NCI-H510A (cell line): ENCODE measurements at places on chromosomes 13 and 19.
A peak's percentile ranks its signal among the peaks of the same experiment; 100 is the strongest.

DNA sequence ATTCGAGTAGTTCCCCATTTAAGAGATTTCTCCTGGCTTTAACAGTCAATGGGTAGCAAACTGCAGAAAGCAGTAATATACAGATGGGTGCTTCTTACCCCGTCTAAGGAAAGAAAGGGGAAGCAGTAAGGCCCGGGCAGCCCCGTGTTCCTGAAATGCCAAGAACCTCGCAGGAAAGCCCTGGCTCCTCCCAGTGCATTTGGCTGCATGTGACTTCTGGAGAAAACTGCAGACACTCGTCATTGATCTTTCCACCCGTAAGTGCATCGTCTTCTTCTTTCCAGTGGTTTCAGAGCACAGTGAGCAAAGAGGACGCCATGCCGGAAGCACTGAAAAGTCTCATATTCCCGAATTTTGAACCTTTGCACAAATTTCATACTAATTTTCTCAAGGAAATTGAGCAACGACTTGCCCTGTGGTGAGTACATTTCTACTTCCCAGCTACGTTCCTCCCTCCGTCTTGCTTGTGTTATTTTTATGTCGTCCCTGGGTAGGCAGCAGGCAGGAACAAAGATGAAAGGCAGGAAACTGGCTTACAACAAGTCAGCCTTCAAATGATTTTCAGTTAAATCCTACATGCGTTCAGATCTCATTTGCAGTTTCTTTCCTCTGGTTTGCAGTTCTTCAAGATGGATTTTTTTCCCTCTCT is 165.2 kb downstream of the STK24 start:
- no peak for DNase-seq

GRCh38 chr19:57096685-57097361 is 23.0 kb upstream of the USP29 start:
- DNase-seq = no peak

GRCh38 chr13:113155982-113156655 is 2.3 kb upstream of the PROZ start:
- no peak for DNase-seq

DNA sequence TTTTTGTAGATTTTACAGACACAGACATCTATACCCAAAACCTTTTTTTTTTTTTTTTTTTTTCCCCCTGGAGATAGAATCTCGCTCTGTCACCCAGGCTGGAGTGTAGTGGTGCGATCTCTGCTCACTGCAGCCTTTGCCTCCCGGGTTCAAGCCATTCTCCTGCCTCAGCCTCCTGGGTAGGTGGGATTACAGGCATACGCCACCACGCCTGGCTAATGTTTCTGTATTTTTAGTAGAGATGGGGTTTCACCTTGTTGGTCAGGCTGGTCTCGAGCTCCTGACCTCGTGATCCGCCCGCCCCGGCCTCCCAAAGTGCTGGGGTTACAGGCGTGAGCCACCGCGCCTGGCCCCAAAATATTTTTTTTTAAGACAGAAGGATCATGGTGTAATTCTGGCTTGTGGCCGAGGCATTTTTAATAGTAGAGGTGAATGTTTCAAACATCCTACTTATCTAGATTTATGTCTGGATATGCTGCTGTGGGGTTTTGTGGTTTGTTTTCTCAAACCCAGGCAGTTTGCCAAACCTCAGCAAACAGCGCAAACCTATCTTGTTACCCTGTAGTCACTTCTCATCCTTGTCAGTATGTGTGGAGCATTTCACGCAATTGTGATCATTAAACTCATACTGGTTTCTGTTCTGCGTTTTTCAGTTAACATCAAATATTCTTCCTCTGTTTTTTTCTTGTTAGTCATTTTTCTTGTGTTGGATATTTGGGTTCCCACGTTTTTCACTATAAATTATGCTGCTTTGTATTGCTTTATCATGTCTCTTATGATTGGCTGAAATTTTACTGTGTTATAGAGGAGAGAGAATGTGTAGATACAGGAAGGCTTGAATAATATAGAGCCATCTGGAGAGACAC is 36.2 kb upstream of the GARRE1 start:
- peak; percentile 66 for DNase-seq

- no peak for DNase-seq
Observed at GRCh38 chr13:58806401-58806800, 1174.9 kb downstream of the PCDH17 start.

GRCh38 chr13:32472194-32472621 is 44.3 kb upstream of the N4BP2L1 start:
- DNase-seq = no peak

- DNase-seq = no peak
Observed at GRCh38 chr13:48066310-48066989, 28.5 kb downstream of the MED4 start.

GRCh38 chr13:22874839-22875238 is 305.9 kb upstream of the SGCG start:
- no peak for DNase-seq

GRCh38 chr19:4705413-4706131 is 18.1 kb downstream of the DPP9 start:
- DNase-seq = no peak

DNA sequence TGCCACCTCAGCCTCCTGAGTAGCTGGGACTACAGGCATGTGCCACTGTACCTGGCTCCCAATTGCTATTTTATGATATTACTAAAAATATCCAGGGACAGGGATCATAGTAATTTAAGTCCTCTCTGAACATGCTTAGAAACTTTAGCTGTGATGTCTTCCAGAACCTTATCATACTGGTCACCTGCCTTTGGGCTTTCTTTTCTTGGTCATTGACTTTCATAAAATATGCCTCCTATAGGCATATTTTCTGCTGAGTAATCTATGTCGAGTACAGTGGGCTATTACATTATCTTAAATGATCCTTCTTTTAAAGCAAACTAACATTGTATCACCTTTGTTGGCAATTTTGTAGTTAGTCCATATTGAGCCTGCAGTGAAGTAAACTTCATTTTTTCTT is 6.2 kb downstream of the UCHL3 start:
- no peak for DNase-seq

DNA sequence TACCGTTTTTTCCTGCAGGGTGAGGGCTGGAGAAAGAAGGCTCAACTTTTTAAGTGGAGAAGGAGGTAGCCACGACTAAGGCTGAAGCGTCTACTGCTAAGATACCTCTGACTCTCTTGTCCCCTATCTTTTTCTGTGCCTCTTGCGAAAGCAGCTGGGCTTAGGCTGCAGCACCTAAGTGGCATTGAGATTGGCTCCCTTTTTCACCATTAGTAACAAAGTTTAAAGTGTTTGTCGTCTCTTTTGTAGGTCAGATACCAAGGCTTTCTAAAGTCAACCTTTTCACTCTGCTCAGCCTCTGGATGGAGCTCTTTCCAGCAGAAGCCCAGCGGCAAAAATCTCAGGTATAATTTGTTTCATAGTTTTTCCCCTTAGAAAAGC is 887 bp downstream of the CDADC1 start:
- DNase-seq = no peak

GRCh38 chr19:4692251-4693077 is 22.3 kb upstream of the MYDGF start:
- DNase-seq = no peak

DNA sequence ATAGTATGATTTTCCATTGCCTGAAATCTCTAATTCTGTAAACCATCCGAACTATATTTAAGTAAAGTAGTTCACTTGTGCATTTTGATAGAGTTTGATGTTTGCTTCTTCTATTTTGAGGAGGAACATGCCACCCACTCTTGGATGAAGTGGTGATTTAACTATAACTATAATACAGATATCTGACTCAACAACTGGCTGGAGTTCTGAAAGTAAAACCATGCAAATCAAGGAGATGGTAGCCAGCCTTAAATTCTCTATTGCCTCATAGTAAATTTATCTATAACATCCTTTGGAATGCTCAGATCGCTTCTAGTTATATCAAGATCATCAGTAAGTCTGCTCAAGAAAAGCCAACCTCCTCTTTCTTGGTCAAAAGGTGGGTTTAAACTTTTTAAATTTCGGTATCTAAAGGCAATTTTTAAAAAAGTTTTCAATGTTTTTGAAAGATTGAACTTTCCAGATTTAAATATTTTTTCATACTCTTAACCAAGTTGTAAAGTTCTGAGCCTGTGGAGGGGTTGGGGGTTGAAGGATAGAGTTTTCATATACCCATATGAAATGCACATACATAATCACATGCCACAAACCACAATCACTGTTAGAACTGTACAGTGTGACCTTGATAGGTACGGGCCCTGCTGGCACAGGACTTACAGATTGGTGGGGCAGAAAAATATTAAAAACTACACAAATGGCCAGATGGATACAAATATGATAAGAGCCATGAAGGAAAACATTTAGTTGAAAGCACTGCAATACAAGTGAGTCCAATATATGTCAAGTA is 90.5 kb upstream of the RFC3 start:
- no peak for DNase-seq

DNA sequence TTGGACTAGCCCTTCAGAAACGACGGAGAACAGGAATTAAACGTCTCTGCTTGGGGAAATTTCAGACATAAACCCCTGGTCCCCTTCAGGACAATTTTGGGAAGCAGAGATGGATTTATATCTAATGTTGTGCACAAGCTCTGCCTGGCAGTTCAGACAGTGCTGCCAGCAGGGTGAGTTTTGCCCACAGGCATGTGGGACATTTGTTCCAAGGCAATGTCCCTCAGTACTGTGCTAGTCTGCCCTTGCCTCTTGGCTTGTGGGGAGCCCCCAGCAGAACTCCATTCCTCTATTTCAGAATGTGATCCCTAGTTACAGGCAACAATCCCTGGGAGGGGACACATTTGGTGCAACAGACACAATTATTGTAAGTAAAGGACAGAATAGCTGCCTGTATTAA is 76.5 kb upstream of the GPR12 start:
- no peak for DNase-seq

- no peak for DNase-seq
Observed at GRCh38 chr13:23554000-23554399, 16.2 kb upstream of the TNFRSF19 start.

DNA sequence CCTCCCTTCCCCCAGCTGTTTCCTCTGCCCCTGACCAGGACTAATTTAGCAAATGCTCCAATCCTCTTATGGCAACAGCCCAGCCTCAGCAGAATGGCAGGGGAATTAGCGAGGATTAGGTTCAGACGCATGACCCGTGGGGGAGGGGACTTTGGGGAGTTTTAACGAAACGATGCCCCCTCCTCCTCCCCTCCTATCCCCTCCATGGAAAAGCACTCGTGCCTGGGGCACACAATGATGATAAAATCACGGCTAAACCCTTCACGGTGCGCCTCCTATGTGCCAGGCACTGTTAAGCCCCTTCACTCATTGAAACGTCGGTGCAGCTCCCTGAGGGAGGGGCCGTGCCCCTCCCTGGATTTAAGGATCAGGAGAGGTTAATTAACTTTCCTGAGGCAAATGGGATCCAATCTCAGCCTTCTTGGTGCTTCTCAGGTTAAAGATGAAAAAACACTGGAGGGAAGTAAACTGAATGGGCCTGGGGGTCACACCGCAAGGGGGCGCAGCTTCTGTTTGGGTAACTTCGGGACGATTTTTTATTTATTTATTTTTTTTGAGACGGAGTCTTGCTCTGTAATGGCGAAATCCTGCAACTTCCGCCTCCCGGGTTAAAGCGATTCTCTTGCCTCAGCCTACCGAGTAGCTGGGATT is 10.1 kb upstream of the TPRX2 start:
- DNase-seq = no peak

DNA sequence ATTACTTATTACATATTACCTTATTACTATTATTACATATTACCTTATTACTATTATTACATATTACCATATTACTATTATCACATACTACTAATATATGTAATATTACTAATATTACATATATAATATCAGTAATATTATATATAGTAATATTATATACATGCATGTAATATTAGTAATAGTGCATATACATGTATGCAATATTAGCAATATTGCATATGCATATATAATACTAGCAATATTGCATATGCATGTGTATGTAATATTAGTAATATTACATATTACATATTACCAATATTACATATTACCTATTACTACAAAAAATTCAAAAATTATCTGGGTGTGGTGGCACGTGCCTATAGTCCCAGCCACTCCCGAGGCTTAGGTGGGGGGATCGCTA is 22.4 kb downstream of the PDE4A start:
- DNase-seq = no peak
